ENCODE measurements at places on chromosomes 13 and 19. TPM values are rescaled to one million over a fixed set of nuclear protein-coding genes. Genes with fewer than 3 reads are reported as not detected.

DNA sequence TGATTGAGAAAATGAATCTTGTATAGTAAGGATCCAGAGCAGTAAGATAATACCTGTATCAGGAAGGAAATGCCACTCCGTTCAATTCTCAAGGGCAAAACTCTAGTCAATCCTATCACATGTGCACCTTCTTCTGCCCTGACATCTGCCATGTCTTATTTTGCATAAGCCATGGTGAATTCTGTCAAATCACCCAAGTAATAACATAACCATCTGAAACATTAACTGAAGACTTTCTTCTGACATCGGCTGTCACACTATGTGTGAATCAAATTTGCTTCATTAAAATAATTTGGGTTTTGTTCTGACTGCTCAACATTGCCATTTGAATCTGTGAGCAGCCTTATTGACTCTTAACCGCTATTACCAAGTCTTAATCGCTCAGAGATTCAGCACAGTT lies 91.2 kb downstream of the PCDH9 start:
- DNase-seq: no peak

DNA sequence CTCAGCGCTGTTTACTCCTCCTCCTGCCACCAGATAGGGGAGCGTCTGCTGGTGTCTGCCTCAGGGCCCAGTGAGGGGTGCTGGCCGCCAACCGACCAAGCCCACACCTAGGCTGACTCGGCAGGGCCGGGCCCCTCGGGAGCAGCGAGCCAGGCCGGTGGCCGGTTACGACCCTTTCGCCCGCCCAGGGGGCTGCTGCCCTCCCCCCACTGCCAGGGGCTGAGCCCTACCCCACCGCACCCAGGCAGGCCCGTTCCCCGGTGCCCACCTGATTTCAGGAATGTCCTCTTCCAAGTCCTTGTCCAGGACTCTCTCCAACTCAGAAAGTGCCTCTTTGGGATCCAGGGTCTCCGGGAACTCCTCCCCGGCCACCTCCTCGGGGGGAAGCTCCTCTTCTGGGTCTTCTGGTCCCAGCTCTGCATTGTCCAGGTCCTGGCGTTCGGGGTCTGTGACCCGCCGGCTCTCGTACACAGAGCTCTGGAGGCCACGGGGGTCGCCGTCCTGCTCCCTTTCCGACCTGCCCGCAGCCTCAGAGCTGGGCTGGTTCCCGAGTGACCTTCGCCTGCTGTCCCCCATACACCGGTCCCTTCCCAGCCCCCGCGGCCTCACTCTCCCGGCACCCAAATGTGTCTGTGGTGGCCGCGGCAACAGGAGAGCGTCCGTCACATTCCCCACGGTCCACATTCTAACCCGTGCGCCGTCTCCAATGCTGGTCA lies 31.0 kb upstream of the MIER2 start:
- DNase-seq: no peak

GRCh38 chr13:33285420-33286124 lies at the start of gene STARD13:
Gene STARD13 (minus strand): TSS chr13:33285755. CDS start chr13:33285638, 117 bp downstream.
- peak; percentile 95 for DNase-seq

- DNase-seq: no peak
These were observed 104.9 kb downstream of the RNF17 start for GRCh38 chr13:24868874-24869273.

DNA sequence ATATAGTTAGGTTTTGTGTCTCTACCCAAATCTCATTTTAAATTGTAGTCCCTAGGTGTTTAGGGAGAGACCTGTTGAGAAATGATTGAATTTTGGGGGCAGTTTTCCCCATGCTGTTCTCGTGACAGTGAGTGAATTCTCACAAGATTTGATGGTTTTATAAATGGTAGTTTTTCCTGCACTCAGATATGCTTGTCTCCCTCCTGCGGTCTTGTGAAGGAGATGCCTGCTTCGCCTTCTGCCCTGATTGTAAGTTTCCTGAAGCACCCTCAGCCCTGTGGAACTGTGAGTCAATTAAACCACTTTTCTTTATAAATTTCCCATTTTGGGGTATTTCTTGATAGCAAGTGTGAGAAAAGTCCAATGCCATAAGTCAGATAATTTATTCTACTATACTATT lies 1977.5 kb upstream of the PCDH20 start:
- DNase-seq: no peak

- no peak for DNase-seq
These were observed at the start of gene TRAPPC6A for GRCh38 chr19:45177817-45178261. Gene TRAPPC6A (minus strand): TSS chr19:45178237. CDS start chr19:45178218, 19 bp downstream.

The LHFPL6 gene
- total RNA-seq: 211 TPM

The LMTK3 gene
- 4.2 TPM for total RNA-seq
